ENCODE measurements at places on chromosomes 3 and 15.

GRCh38 chr15:70435369-70435768, 328.0 kb downstream of the UACA start:
- DNase-seq = no peak

DNA sequence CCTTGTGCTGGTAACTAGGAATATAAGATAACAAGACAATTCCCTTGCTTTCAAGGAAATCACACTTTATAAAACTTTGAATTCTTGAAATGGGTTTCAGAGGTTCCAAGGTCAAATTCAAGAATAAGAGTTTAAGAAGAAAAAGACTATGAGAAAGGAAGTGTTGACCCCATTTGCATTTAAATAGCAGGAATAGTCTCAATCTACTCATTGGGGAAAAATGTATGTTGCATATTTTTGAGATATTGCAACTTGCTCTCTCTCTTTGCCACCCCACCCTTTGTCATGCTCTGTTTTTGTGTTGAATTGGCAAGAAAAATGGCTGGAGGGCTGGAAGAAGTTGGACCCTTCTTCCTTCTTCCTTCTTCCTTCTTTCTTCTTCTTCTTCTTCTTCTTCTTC, 699.2 kb downstream of the TUSC7 start:
- no peak for DNase-seq

- no peak for DNase-seq
Observed at GRCh38 chr3:106056931-106057330, 188.1 kb upstream of the CBLB start.

DNA sequence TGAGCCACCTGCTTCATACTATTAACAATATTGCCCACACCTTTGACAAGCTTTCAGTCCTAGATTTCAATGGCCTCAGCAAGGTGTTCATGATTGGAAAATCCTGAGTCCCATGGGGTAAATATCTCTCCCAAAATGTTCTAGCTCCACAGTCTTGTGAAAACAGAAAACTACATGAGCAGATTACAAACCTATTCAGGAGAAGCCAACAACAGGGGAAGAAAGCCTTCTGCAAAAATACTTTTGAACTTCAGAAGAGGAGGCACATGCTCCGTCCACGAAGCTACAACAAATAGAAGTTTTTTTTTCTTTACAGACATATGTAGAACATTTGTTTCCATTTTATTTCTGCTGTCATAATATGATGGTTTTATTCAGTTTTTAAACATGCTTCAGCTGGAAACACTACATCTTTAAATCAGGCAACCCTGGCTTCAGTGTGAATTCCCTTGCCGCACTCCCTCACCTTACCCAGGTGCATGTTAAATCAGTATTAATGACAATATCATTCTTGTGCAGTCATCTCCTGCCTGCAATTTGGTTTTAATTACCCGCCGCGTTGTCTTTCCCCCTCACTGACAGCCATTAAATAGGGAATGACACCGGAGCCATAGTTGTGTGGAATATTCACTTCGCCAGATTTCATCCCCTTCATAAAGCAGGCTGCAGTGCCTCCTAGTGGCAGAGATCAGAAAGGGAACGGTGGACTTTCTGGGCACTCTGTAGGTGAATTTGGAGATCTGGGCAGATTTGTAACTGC, 725.5 kb upstream of the ARRDC4 start:
- no peak for DNase-seq

GRCh38 chr3:51874889-51875288, 512 bp downstream of the IQCF5 start:
- DNase-seq = no peak

GRCh38 chr15:99132122-99132521, 27.2 kb downstream of the SYNM start:
- DNase-seq = no peak

- DNase-seq = peak; percentile 47
Observed at GRCh38 chr3:42529468-42529867, 27.0 kb downstream of the VIPR1 start.

GRCh38 chr3:158379517-158379916, 191.5 kb upstream of the MLF1 start:
- no peak for DNase-seq

- DNase-seq = no peak
Observed at GRCh38 chr15:39251413-39252133, 329.3 kb upstream of the THBS1 start.

DNA sequence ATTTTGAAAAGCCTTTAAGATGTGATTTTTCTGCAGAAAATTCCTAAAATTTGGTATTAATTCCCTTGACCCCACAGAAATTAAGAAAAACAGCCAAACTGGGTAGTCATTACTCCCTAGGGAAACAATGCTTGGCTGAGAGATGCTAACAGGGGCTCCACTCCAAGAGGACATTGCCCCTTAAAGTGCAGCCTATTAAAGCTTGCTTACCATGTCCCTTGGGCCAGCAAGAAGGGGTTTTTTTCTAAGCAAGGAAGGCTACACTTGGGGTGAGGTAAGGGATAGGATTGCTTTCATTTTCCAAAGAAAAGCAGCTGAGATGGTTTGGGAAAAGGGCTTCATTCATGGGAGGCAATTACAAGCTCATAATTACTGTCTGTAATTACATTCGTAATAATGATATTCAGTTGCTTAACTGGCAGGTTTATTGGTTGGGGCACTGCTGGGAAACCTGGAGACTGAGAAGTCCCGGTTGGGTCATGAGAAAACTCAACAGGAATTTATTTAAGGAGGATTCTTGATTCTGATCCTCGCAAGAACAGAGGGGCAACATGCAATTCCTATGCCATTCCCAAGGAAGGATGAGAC, 247.5 kb downstream of the NR1D2 start:
- DNase-seq = no peak

DNA sequence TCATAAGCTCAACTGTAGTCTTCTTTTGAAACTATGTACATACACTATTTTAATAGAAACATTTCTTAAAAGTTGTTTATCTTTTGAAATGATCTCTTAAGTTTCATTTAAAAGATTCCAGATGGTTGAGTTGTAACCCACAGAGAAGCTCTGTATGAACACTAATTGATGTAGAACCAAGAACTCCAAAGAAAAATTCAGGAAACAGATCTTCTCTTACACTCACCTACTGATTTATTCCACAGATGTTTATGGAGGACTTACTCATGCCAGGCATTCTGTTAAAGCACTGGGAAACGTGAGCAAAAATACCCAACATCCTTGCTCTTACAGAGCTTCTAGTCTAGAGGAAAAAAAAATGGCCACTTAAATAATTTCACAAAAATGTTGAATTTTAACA, 551.1 kb downstream of the NAALADL2 start:
- no peak for DNase-seq

DNA sequence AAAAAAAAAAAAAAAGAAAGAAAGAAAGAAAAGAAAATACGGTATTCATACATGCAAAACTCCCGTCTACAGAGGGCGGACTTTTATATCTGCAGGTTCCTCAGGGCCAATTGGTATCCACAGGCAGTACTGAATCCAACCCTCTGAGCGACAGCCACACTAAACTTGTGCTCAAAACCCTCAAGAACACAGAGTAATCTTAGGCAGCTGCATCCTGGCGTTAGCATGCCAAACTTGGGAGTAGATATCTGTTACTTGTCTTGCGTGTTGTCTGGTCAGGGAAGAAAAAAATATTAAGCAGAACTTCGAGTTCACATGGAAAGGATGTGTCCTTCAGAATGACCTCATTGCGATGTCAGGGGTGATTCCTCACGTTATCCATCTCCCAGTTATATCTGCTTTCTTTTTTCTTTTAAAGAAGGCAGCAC, 12.8 kb downstream of the SNAP23 start:
- no peak for DNase-seq

GRCh38 chr3:156657862-156658731, 16.3 kb upstream of the TIPARP start:
- DNase-seq = no peak

GRCh38 chr3:30750967-30751366, 143.5 kb downstream of the GADL1 start:
- no peak for DNase-seq

DNA sequence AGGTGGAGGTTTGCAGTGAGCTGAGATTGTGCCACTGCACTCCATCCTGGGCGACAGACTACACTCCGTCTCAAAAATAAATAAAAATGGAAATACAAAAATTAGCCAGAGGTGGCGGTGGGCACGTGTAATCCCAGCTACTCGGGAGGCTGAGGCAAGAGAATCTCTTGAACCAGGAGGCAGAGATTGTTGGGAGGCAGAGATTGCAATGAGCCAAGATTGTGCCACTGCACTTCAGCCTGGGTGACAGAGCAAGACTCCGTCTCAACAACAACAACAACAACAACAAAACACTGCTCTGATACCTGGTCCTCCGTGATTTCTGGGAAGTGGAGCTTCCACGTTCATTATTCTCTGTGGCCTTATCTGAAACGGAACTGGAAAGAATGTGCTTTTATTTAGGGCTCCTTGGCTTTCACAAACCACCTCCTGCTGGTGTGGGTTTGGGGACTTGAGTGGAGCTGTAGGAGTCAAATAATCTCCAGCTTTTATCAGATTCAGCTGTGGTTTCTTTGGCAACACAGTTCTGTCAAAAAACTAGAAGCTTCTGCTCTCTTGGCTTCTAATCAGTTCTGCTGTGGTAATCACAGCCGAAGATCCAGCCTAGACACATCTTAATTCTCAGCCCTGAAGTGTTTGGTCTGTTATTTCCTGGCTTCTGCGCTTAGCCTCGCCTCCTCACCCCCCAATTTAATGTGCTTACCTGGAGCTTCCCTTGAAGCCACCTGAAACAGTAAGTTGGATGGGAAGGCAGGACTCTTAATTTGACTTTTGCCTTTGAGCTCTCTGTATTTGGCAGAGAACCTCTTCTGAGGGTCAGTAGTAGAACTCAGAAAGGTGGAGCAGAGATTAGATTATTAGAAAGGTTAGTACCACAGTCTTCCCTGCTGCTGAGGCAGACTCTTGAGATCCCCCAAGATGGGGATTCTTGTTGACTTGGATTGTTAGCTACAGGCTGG, 21.4 kb downstream of the IRAK2 start:
- DNase-seq = no peak

- no peak for DNase-seq
Observed at GRCh38 chr3:136463170-136463569, 213.0 kb downstream of the PCCB start.

GRCh38 chr15:36472672-36473071, 106.8 kb upstream of the CDIN1 start:
- no peak for DNase-seq

DNA sequence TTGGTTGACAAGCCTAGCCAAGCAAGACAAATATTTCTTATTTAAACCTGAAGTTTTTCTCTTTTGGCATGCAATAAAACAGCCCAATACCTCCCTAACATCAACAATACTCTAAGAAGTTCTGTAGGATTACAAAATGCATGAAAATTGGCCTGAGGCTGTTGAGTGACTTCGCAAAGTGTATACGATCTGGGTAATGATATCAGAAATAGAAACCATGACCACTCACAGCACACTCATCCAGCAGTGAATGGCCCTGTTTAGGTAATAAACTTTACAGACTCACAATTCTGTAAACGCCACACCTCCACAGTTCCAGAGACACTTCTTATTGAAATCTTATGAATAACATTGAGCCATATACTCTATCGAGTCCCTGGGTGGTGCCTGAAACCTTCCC, 83.0 kb upstream of the NAALADL2 start:
- DNase-seq = no peak

GRCh38 chr3:152094406-152094805, 174.3 kb upstream of the MBNL1 start:
- DNase-seq = no peak

DNA sequence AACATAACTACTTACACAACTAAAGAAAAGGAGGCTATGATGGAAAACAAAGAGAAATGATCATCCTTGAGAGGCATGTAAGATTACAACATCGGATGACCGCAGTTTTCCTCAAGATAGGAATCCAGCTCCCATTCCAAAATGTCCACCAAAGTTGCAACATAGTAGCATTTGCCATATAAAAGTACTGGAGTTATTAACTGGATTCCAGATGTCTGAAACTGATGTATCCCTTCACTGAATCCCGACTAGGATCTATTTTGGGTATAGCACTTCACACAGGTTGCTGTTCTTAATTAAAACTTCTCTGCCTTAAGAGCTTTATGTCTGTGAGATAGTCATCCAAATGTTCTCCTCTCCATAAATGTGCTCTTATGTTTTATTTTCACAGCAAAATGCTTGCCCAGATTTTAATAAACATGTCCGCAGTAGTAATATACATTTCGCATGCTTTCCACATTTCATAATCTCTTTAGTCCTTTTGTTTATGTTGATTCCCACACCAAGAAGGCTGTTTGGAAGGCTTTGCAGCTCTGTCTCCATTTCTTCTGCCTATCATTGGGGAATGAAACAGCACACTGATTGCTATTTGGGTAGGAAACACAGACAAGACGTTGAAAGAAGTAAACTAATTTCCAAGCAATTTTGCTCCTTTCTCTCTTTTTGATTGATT, 716.5 kb upstream of the CFAP20DC start:
- DNase-seq = no peak

GRCh38 chr3:181735911-181736310, 24.2 kb downstream of the SOX2 start:
- DNase-seq = no peak

DNA sequence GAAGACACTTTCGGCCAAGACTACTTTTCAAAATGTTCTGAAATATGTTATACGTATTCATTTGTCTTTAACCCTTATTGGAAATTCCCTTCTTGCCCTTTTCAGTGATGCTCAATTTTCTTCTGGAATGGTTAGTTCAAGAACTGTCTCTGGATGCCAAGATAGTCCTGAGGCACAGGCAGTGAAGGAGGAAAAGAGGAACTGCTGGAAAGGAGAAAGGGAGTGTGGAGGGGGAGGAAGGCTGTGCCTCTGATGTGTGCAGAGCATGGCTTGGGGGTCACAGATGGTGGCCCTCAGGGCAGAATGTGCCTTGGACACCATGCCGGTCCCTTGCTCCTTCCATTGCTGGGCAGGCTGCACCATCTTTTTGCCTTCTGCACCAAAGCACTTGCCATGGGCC, 73.7 kb downstream of the CEP63 start:
- no peak for DNase-seq

DNA sequence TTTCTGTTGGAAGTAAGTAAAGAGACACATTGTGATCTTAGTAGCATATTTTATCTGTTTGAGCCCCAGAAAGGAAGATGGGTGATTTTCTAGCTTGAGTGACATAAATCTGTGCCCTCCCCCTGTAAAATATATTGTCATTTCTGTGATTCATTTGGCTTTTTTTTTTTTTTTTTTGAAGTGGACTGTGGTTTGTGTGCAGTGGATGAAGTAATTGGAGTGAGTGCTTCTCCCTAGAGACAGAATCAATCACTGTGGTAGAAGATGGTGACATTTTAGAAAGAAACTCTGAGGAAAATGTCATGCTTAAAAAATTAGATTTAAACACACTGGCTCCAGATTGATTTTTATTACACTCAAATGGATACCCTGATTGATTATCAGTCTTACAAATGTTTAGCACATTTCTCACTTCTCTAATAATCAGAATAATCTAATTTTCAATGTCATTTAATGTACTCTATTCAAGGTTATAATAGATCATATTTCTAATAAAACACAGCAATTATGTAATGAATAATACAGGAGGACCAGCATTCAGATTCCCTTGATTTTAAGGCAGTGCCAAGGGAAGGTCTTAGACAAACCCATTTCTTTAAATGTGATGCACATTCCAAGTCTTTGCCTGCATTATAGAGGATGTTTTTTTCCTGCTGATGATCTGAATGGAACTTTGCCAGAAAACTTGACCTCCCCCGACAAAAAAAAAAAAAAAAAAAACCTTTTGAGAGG, 116.6 kb downstream of the TOP2B start:
- no peak for DNase-seq
